T-cell (primary cell): ENCODE measurements at places on chromosomes 13 and 19.

GRCh38 chr13:74891610-74892009 lies 590.4 kb downstream of the TBC1D4 start:
- no peak overlapping the region for H3K4me3 ChIP-seq
- no peak overlapping the region for H3K27ac ChIP-seq
- no peak for DNase-seq
- H3K4me1 ChIP-seq = no peaks in the 10 kb centered on the region
- no peaks in the 10 kb centered on the region for H3K36me3 ChIP-seq

GRCh38 chr13:51959773-51960172 lies 51.5 kb downstream of the ATP7B start:
- no peak for DNase-seq
- H3K27me3 ChIP-seq = no peaks in the 10 kb centered on the region
- no peaks in the 10 kb centered on the region for H3K36me3 ChIP-seq

GRCh38 chr13:23990455-23990854 lies 93.2 kb upstream of the C1QTNF9B start:
- H3K4me3 ChIP-seq = no peak overlapping the region
- no peak for DNase-seq
- H3K36me3 ChIP-seq = no peaks in the 10 kb centered on the region
- no peak overlapping the region for H3K27ac ChIP-seq
- no peaks in the 10 kb centered on the region for H3K4me1 ChIP-seq

DNA sequence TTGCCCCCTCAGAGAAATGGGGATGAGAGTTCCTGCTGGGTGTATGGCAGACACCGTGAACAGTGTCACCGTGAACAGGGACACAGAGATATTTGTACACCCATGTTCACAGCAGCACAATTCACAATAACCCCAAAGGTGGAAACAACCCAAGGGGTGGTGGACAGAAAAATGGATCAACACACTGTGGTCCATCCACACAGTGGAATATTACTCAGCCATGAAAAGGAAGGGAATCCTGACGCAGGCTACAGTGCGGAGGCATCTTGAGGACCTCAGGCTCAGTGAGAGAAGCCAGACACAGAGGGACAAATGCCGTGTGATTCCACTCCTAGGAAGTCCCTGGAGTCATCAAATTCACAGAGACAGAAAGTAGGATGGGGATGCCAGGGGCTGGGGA lies 7.6 kb upstream of the CELF5 start:
- H3K4me1 ChIP-seq = no peaks in the 10 kb centered on the region
- no peaks in the 10 kb centered on the region for H3K27me3 ChIP-seq

GRCh38 chr13:100392709-100393630 lies 195.6 kb downstream of the GGACT start:
- no peaks in the 10 kb centered on the region for H3K4me1 ChIP-seq
- no peak overlapping the region for H3K4me3 ChIP-seq
- no peak for DNase-seq
- H3K27me3 ChIP-seq = no peaks in the 10 kb centered on the region

- H3K27ac ChIP-seq = no peak overlapping the region
- no peak for DNase-seq
- no peaks in the 10 kb centered on the region for H3K36me3 ChIP-seq
- H3K27me3 ChIP-seq = peaks cover 7% of the 10 kb centered on the region
- no peaks in the 10 kb centered on the region for H3K4me1 ChIP-seq
Observed at GRCh38 chr13:33204130-33204927, 81.2 kb downstream of the STARD13 start.

GRCh38 chr13:32947411-32948276 lies 68.6 kb upstream of the KL start:
- H3K27ac ChIP-seq = no peak overlapping the region
- H3K36me3 ChIP-seq = no peaks in the 10 kb centered on the region
- no peak overlapping the region for H3K4me3 ChIP-seq
- no peaks in the 10 kb centered on the region for H3K4me1 ChIP-seq
- DNase-seq = no peak

DNA sequence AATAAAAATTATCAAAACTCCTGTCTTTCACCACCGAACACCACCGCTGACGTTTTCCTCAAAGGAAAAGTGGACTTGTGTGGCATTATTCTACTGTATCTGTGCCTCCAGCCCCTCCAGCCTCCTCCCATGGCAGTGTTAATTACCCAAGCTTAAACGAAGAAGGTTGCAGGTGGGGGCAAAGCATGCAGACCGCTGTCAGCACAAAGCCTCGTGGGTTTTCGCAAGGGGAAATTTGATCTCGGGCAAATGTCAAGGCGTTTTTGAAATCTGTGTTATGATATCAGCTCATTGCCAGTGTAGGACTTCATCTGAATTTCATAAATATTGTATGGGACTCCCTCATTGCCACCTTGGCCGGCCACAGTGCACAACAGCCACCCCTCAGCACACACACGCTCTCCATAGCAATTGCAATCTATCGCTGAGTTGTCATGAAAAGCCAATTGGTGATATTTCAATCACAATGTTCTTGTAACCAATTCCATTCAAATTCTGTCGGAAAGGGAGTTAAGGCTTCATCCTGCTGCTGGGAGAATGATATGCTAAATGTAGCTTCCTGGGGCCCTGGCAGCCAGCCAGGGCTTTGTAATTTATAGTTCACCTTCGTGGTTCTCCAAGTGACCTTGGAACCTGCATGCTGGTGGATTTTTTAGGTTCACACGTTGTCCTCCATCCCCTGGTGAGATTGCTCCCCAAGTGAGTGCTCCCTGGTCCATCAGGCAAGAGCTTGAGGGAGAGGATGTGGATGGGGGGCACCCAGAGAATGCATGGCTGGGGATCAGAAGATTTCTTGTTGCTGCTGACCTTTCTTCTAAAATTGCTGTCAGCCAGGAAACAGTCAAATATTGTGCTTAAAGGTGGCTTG lies 16.6 kb downstream of the CHST8 start:
- DNase-seq = no peak
- H3K4me1 ChIP-seq = no peaks in the 10 kb centered on the region
